ENCODE measurements at places on chromosomes 4 and X.

- no peak for DNase-seq
These were observed 101.1 kb downstream of the ATP8A1 start for GRCh38 chr4:42555828-42556227.

- no peak for DNase-seq
These were observed 105.7 kb upstream of the RASGEF1B start for GRCh38 chr4:81577392-81577791.

DNA sequence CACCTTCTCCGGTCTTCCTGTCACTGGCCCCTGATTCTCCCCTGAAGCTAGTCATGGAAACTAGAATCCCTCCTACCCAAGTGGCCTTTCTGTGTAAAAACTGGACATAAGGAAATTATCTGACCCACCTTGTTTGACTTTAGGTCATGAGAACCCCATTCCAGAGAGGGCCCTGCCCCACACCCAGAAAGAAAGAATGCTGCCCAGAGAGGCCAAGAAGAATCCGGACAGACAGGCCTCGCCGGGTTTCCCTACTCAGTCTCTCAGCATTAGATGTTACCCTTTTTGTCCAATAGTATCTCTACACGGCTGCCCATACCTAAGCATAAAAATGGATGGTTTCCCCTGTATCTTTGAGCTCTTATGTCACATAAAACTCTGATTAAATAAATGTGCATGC is 83.3 kb upstream of the HELT start:
- DNase-seq = no peak

- peak; percentile 28 for DNase-seq
These were observed 142.1 kb upstream of the FTHL17 start for GRCh38 chrX:31213941-31214340.

DNA sequence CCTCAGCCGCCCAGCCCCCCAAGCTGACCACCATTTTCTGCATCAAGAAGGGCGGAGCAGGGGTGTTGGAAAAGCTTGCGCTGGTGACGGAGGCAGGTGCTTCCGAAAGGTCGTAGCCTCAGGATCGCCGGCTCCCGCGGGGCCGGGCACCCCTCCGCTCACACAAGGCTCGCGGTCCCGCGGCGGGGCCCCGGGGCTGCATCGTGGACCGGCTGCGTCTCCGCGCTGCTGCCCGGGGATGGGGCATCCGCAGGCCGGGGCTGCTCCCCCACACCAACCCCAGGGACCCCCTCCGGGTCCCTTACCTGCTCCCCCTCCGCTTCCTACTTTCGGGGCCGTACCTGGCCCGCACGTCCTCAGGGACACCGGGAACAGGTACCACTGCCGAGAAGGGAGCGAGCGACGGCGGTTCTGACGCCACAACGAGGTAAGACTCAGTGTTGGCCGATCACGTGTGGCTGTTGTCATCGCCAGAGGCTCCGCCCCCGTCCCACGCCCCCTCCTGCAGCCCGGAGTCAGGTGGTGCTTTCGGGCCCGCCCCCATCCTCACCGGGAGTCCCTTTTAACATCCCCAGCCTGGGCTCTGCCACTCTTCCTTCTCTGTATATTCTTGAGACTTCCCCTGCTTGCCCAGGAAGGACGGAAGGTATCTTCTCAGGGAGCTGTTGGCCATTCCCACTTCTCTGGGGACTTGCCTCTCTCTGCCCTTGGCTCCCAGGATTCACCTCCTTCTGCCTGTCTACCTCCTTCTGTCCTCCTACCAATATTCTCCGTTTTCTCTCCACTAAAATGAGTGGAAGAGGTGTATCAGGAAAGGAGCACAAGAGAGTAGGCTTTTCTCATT is at the start of gene BEX2:
TSS of gene BEX2 (minus strand) at position 436 of the 844 bp plus-strand sequence. CDS start 1,014 bp downstream, outside the sequence.
- DNase-seq = peak; percentile 75

DNA sequence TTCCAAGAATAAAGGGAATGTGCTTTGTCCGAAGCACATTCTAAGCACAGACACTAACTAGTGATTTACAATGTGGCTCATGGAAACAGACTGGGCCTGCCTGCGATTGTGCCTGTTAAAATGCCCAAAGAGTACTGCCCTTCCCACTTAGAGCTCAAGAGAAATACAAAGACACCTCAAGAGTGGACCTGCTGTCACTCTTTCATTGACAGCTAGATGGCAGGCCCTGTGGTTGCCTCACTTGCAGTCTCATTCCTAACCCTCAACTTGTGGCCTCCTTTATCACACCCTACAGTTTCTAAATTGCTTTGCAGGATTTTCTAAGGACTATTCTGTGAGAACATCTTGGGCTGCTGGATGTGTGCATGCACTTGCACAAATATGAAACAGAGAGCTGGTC is 331.0 kb upstream of the EMCN start:
- no peak for DNase-seq

- no peak for DNase-seq
These were observed 38.9 kb upstream of the CLCN4 start for GRCh38 chrX:10117864-10118377.

DNA sequence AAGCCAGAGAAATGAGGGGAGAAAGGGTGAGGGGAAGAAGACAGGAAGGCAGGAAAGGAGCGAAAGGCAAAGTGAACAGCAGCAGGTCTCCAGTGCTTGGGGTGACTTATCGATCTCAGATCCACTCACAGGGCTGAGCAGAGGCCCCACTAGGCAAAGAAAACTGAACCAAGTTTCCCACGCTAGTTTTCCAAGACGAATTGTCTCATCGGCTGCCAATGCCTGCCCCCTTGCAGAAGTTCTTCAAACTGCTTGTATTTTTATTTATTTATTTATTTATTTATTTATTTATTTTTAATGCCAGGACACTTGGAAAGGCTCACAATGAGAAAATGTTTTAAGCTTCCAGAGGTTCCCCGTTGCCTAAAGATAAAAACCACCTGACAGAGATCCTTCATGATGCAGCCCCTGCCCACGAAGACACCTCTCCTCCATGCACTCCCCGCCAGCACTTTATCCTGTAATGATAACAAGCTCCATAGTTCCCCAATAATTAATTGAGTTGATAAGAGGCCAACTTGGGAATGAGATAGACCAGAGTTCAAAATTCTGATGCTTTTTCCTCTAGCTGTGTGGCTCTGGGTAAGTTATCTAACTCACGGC is 43.2 kb downstream of the QDPR start:
- no peak for DNase-seq

DNA sequence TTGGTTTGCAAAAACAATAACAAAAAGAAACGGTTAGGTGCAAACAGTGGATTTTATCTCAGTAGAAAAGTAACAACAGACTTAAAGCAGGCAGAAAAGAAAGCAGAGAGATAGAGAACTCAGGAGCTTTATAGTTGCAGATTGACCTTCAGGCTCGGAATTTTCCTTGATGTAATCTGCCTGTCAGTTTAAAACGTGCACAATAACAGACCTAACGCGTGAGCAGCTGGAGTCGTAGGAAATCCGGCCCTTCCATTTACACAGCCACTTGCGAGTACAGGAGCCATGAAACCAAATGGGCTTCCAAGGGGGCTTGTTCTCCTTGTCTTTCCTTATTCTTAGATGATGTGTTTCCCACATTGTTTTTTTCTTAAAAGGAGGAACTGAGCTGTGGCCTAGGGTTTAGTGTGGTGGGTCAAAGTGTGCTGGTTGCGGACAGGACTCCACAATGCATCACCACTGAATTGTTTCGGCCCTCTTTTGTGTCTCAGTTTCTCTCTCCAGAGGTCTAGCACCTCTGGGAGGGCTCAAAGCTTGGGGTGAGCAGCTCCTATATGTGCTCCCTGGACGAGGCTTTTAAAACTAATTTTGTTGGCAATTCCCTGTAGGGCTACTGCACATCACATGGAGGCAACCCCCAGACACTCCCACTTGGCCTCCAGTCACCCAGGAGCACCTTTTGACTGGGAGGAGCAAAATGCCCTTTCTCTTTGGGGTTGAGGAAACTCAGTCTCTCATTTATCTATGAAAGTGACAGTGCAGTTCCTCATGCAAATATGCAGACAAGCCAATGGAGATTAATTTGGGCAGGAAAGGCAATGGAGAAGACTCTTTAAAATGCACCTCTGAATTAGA is 13.9 kb upstream of the MPP1 start:
- DNase-seq = no peak

- no peak for DNase-seq
These were observed 2.2 kb upstream of the IQSEC2 start for GRCh38 chrX:53283567-53283966.

- no peak for DNase-seq
These were observed 111.8 kb upstream of the MAP3K15 start for GRCh38 chrX:19627081-19627480.
